ENCODE measurements at places on chromosomes 4 and X.

DNA sequence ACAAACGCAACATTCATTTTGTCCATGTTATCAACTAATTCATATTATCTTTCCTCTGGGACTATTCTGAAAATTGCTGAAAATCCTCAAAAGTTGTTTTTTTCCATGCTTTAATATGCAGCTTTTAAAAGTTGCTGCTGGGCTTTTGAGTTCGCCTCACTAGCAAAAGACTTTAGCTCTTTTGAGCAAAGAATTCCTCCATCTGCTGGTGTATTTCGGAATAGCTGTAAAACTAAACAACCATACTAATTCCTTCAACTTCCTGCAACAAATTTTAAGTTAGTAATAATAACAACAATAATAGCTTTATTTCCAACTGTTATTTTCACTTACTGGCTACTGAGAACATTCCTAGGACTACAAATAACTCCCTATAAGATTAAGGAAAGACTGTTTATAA is 124.5 kb upstream of the PLAC1 start:
- DNase-seq = no peak

DNA sequence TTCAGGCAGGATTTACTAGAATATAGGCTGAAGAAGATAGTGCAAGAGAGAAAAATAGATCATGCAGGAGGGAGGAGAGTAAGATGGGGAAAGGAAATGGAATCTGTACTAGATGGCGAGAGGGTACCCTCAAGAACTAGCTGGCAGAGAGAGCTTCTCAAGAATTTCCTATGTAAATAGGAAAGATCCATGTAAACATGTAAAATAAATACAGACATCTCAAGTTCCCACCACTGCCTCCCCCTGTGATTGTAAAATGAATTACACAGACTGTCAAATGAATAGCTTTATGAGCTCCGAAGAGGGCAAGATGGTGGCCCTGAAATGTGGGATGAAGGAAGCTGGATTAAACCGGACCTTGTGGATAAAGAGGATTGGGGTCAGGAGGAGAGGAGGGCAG is 178.0 kb downstream of the PALLD start:
- DNase-seq = no peak

GRCh38 chr4:93740890-93741289 is 87.7 kb upstream of the ATOH1 start:
- no peak for DNase-seq

DNA sequence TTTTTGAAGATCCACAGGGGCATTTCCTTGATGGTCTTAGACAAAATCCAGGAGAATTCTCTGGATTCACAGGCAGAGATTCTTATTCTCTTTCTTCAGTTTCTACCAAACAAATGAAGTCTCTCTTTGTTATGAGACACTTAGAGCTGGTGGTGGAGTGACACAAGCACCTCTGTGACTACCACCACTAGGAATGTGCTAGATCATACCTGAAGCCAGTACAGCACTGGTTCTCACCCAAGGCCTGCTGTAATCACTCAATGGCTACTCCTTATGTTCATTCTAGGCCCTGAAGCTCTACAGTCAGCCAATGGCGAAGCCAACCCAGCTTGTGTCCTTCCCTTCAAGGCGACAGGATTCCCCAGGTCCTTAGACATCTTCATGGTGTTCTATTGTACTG is 482.3 kb downstream of the TRAM1L1 start:
- no peak for DNase-seq

DNA sequence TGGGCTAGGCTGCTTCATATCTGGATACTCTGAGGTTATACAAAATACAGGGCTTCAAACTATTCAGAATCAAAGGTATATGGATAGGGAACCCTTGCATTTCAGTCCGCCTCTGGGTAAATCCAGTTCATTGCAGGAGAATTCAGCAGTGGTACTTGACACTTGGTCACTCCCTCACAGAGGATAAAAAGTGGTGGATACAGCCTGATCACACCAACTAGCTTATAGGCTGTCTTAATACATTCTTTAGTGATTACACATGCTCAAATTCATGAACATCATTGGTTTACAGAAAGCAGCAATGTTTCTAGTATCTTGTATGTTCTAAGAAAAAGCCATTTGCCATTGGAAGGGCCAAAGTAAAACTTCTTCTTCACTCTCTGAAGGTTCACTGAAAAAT is 104.8 kb upstream of the PDE5A start:
- DNase-seq = no peak

DNA sequence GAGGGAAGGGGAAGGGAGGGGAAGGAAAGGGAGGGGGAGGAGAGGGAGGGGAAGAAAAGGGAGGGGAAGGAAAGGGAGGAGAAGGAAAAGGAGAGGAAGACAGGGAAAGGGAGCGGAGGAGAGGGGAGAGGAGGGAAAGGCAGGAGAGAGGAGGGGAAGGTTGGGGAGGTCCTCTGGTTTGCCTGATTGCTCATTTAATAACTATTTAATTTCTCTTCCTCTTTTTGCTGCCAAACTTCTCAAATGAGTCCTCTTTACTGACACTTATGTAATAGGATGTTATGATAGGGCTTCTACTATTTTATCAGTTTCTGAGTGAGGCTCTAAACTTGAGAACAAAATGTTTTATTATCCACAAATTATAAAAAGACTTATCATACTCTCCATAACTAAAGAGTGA is 35.4 kb upstream of the PPA2 start:
- no peak for DNase-seq

GRCh38 chrX:3990569-3990968 is 277.1 kb upstream of the PRKX start:
- DNase-seq = no peak

- DNase-seq = no peak
These were observed 69.8 kb downstream of the IGSF1 start for GRCh38 chrX:131219271-131219670.

- DNase-seq = no peak
These were observed 577 bp upstream of the PIM2 start for GRCh38 chrX:48919360-48919841.

- DNase-seq = no peak
These were observed 50.2 kb downstream of the ANKRD17 start for GRCh38 chr4:73208376-73208775.

- DNase-seq = no peak
These were observed 6.6 kb downstream of the DUSP9 start for GRCh38 chrX:153653556-153653955.

- DNase-seq = no peak
These were observed 201.4 kb downstream of the AASDH start for GRCh38 chr4:56185901-56186300.

- DNase-seq = no peak
These were observed 6.8 kb downstream of the MMAA start for GRCh38 chr4:145625677-145626622.

- no peak for DNase-seq
These were observed 20.3 kb downstream of the QRFPR start for GRCh38 chr4:121360495-121360894.
